Kidney epithelial cell (primary cell): ENCODE measurements at places on chromosomes 12 and 14.

- DNase-seq = peak; percentile 37
Measured at GRCh38 chr12:43338848-43339526, 213.0 kb downstream of the ADAMTS20 start.

DNA sequence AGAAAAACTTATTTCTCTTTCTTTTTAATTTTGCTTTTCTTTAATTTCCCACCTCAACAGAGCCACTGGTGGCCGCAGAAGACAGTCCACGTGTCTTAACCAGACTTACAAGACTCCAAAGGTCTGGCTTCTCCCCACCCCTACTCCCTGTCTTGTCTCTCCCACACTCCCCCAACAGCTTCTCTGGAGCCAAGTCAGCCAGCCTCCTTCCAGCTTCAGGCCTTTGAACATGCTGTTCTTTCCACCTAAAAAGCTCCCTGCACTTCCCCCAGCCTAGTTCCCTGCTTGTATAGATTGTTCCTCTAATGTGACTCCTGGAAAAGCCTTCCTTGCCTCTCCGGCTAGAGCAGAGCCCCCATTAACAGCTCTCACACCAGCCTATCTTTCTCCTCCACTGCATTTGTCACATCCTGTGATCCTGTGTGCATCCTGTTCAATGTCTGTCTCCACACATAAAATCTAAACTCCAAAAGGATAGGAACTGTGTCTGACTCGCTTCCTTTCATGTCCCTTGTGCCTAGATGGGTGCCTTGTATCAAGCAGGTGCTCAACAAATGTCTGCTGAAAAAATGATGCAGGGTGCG is 7.8 kb upstream of the DYNLL1 start:
- no peak for DNase-seq

- DNase-seq = no peak
Measured at GRCh38 chr14:51677266-51677665, 25.6 kb downstream of the FRMD6 start.

DNA sequence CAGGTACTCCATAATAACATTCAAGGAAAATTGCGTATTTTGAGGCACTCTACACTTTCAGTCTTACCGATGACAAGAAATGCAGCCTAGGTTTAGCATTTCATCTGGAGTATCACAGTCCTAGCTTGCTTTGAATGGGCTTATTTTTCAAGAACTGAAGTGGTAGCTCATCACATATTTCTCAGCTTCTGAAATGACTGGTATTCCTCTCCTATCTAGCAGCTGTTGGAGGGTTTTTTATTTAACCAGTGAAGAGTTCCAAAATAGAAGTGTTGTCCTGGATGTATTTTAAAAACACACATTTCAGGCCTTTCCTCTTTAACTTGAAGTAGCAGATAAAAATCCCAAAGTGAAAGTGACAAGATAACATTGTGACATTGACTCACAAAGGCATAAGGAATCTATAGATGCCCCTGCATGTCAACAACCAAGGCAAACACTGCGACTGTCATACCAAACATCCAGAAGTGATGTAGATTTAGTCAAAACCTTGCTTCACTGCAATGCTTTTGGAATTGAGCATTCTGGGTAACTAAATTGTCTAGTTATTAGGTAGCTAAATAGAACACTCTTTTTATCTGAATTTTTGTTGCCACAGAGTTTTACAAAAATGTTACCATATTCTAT is 182.2 kb upstream of the FBXO33 start:
- DNase-seq = no peak
